ENCODE measurements at places on chromosomes 7 and 10. TPM values are rescaled to one million over a fixed set of nuclear protein-coding genes. Genes with fewer than 3 reads are reported as not detected.

Gene CDK1
- total RNA-seq, result 40.9 TPM

Gene SPACDR
- total RNA-seq, result 1.3 TPM

Gene MUC12
- total RNA-seq, result not detected

Gene DDC
- not detected for total RNA-seq

Gene LMTK2
- total RNA-seq, result 8.0 TPM

Gene SLC26A3
- not detected for total RNA-seq

Gene CYREN
- 21.1 TPM for total RNA-seq

Gene SH2B2
- 0.90 TPM for total RNA-seq

Gene ZNF239
- total RNA-seq, result 2.9 TPM

Gene CYP2E1
- total RNA-seq, result not detected

Gene MYO3A
- total RNA-seq, result not detected

Gene CLDN4
- total RNA-seq, result under 0.01 TPM

Gene VAX1
- total RNA-seq, result not detected

Gene PCLO
- 0.45 TPM for total RNA-seq

Gene DBNL
- total RNA-seq, result 138 TPM

Gene GPR15LG
- total RNA-seq, result not detected
